Right renal cortex interstitium (tissue), 3 donors: ENCODE measurements at places on chromosomes 2 and 18. TPM values are rescaled to one million over a fixed set of nuclear protein-coding genes. Genes with fewer than 3 reads are reported as not detected.
A peak's percentile ranks its signal among the peaks of the same experiment; 100 is the strongest.

The CROCC2 gene
- not detected for polyA plus RNA-seq

- no peak for DNase-seq
Measured at GRCh38 chr2:144512891-144513351, 7.0 kb downstream of the ZEB2 start.

- peak; percentile 54 for DNase-seq
Measured at GRCh38 chr2:230987137-230988020, 8.5 kb upstream of the SPATA3 start.

The CNGA3 gene
- polyA plus RNA-seq = not detected

The CHST9 gene
- polyA plus RNA-seq = 4.1 TPM

The IL37 gene
- not detected for polyA plus RNA-seq

DNA sequence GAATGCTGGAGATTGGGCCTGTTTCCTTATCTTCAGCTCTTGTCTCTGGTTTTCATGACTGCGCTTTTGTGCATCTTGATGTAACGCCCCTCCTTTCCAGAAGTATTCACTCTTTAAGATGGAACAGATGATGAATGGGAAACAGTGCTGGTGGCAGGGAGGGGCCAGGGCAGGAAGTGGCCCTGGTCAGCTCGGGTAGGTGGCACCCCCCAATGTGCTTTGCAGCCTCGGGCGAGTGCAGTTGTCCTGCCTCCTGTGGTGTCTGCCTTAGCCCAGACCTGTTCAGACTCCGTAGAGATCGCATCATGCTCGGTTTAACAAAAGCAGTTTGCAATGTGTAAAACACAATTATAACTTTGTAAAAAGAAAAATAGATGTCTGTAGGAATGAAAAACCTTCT lies 17.0 kb upstream of the MGAT4A start:
- DNase-seq = no peak

The GKN1 gene
- polyA plus RNA-seq = not detected

GRCh38 chr2:57181315-57182038 lies 865.1 kb upstream of the VRK2 start:
- no peak for DNase-seq

- DNase-seq = peak; percentile 48
Measured at GRCh38 chr18:23918395-23919032, 96.0 kb upstream of the TTC39C start.

DNA sequence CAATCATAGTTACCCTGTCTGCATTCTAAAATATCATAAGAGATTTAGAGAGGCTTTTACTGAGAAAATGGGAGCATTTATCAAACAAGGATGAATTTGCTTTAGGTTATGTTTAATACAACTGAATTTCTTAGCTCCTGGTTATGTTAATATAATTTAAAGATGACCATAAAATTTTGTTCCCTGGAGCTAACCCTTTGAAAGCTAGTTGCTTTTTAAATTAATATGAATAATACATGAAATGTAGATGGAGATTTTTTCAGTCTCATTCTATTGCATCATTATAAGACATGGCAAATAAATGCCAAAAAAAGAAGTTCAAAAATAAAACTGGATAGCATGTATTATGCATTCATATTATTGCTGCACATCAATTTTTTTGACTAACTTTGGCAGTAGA lies 344.1 kb upstream of the NXPH2 start:
- no peak for DNase-seq

The ABCG5 gene
- polyA plus RNA-seq = 0.50 TPM

The TSPYL6 gene
- polyA plus RNA-seq = not detected

The RSAD2 gene
- polyA plus RNA-seq = 4.5 TPM

DNA sequence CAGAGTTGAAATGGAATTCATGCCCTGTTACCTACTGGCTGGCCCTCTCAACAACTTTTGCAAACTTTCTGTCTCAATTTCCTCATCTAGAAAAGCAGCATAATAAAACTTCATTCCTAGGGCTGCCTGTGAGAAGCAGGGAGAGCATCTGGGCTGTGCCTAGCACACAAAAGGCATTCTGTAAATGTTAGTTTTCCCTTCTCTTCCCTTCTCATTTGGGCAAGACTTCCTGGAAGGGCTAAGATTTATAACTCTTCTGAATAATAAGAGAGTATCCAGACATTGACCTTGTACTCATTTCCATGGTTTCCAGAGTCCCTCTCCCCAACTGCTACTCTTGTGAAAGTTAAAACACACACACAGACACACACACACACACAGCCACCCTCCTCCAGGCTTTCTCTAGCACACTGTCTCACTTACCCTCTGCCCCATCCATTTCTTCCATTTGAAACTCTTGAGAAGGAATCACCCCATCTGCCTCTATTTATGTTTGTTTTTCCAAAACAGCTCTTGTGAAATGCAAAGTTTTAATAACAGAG lies 302.1 kb downstream of the SMAD2 start:
- no peak for DNase-seq

- DNase-seq = no peak
Measured at GRCh38 chr2:29290293-29291047, 175.3 kb downstream of the CLIP4 start.

DNA sequence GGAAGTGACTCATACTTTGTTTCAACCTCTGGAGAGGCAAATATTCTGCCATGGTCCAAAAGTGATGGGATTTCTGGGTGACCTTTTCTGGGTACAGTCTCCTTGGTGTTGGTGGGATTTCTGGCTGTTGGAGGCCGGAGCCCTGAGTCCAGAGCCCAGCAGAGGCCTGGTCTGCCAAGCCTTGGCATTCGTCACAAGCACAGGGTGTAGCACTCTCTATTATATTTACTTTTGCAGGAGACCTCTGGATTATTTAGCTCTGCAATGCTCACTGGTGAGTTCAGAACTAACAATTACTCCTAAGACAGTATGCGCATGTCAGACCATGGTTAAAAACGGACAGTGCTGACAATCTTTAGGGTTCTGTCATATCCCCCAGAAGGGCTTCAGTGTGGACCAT lies 201.6 kb upstream of the TWIST2 start:
- DNase-seq = no peak

- no peak for DNase-seq
Measured at GRCh38 chr2:110120171-110121051, 4.8 kb upstream of the MALL start.
